Right atrium auricular region (tissue), 2 donors: ENCODE measurements at places on chromosomes 1 and 21.

DNA sequence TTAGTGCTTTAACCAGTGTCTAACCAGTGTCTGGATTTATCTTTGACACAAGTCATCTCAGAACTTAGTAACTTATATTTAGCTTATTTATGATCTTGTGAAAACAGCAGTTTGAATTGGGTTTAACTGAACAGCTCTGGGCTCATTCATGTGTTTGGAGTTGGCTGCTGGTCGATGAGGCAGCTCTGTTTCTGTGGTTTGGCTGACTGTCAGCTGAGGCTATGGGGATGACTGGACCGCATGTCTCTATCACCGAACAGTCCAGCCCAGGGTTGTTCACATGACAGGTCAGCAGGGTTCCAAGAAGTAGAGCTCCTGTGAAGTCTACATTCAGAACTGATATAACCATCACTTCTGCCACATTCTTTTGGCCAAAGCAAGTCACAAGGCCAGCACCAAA, 29.1 kb upstream of the C21orf91 start:
- no peaks in the 10 kb centered on the region for H3K36me3 ChIP-seq
- H3K27me3 ChIP-seq = no peaks in the 10 kb centered on the region
- H3K4me1 ChIP-seq = no peaks in the 10 kb centered on the region
- DNase-seq = no peak
- no peak overlapping the region for H3K4me3 ChIP-seq

DNA sequence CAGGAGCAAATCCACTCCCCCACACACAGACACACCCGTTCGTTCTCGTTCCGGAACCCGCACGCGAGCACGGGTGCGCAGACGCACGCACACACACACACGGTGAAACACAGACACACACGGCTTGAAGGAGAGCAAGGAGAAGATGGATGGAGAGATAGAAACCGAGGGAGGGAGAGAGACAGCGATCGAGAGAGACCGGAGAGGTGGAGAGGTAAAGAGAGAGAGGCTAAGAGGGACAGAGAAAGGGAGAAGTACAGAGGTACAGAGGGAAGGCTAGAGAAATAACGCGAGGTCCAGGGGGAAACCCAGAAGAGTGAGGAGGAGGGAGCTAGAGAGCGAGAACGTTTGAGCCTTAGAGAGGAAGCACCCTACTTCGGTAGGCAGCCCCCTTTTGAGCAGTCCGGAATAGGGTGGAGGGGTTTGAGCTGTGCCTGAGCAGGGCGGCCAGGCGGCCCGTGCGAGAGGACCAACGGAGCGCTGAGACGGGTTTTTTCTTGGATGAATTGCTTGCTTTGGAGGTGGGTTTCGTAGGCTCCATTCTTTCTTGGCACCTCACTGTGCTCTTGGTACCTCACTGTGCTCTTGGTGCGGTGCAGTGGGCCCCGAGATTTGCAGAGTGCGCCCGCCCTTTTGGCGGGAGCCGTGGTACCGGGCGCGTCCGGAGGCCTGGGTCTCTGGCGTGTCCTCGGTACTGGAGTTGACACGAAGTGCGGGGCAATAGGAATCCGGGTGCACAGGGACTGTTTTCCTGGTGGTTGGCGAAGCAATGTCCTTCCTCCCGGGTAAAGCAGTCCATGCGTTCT, 88.4 kb upstream of the RHOU start:
- peak overlapping the region; percentile 3 for H3K27ac ChIP-seq
- H3K36me3 ChIP-seq = no peaks in the 10 kb centered on the region
- DNase-seq = no peak

- H3K36me3 ChIP-seq = no peaks in the 10 kb centered on the region
- DNase-seq = no peak
- H3K27ac ChIP-seq = no peak overlapping the region
- no peak overlapping the region for H3K4me3 ChIP-seq
- H3K4me1 ChIP-seq = no peaks in the 10 kb centered on the region
These were observed 290.4 kb downstream of the OLFM3 start for GRCh38 chr1:101706366-101706765.

DNA sequence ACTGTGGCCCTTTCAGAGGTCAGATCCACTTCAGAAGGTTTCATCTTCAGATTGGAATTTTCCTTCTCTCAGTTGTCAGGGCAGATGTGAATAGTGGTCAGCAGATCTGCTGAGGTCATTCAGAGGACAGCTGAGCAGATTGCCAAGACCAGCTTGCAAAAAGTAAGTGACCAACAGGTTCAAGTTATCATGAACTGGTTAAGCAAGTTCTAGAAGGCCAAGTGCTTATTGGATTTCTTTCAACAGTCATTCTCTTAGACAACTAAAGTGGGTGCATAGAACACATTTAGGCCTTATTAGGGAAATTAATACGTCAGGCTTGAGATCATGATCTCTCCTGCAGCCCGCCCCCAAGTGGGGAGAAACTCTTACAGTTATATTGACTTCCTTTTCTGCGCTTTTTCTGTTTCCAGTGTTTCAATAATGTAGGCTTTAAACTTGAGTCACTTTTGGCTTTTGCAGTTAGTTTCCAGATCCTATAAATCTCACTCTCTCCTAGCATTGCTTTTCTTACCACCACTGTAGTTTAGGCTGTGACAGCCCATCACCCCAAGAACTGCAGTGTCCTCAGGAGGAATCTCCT, 96.4 kb downstream of the C1orf21 start:
- no peak overlapping the region for H3K4me3 ChIP-seq
- peak overlapping the region; percentile 77 for H3K27ac ChIP-seq
- no peaks in the 10 kb centered on the region for H3K36me3 ChIP-seq
- no peaks in the 10 kb centered on the region for H3K27me3 ChIP-seq

DNA sequence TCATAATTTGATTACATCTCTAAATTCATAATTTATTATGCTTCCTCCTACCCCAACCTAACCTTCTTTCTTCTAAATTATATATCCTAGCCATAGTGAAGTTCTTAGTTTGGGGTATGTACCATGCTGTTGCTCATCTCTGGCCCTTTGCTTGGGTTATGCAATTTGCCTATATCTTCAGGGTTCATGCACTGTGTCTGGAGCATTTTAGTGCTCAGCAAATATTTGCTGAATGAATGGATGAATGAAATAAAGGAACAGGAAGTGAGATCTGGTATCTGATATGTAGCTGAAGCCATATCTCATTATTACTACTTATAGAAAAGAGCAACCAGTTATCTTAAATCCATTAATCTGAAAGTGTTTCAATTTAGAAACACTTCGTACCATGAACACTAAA, 137.6 kb downstream of the GPATCH2 start:
- H3K4me1 ChIP-seq = no peaks in the 10 kb centered on the region
- no peaks in the 10 kb centered on the region for H3K27me3 ChIP-seq
- H3K36me3 ChIP-seq = peaks cover 9% of the 10 kb centered on the region
- no peak for DNase-seq
- H3K4me3 ChIP-seq = no peak overlapping the region
- H3K27ac ChIP-seq = no peak overlapping the region

DNA sequence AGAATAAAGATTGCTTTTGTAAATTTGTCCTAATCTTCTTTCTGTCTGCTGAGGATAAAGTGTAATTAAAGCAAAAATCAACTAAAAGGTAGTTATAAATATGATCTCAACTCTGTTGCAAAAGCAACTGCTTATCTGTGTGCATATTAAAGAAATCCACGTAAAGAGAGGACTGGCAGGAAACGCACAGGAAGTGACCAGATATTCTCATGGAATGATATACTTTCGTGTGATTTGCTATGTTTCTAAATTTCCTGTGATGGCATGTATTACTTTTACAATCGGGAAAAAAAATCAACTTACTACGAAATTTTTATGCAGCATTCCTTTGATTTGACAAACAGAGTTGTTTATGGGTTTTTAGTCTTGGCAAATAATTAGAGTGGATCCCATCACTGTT, 75.4 kb downstream of the RGS2 start:
- no peak overlapping the region for H3K4me3 ChIP-seq
- no peak overlapping the region for H3K27ac ChIP-seq
- H3K4me1 ChIP-seq = no peaks in the 10 kb centered on the region
- DNase-seq = no peak

GRCh38 chr1:93253516-93253915, 73.0 kb downstream of the CCDC18 start:
- no peaks in the 10 kb centered on the region for H3K27me3 ChIP-seq
- DNase-seq = no peak
- H3K36me3 ChIP-seq = no peaks in the 10 kb centered on the region
- no peak overlapping the region for H3K27ac ChIP-seq
- no peaks in the 10 kb centered on the region for H3K4me1 ChIP-seq

GRCh38 chr1:182995894-182996293, 27.3 kb upstream of the LAMC1 start:
- no peaks in the 10 kb centered on the region for H3K36me3 ChIP-seq
- no peaks in the 10 kb centered on the region for H3K4me1 ChIP-seq
- no peak overlapping the region for H3K27ac ChIP-seq
- H3K27me3 ChIP-seq = no peaks in the 10 kb centered on the region
- no peak overlapping the region for H3K4me3 ChIP-seq

DNA sequence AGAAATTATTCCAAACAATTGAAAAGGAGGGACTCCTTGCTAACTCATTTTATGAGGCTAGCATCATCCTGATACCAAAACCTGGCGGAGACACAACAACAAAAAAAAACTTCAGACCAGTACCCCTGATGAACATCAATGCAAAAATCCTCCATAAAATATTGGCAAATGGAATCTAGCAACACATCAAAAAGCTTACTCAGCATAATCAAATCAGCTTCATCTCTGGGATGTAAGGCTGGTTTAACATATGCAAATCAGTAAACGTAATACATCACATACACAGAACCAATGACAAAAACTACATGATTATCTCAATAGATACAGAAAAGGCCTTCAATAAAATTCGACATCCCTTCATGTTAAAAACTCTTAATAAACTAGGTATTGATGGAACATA, 440.1 kb downstream of the NUF2 start:
- no peak overlapping the region for H3K27ac ChIP-seq
- H3K4me3 ChIP-seq = no peak overlapping the region
- H3K27me3 ChIP-seq = no peaks in the 10 kb centered on the region
- no peak for DNase-seq
- no peaks in the 10 kb centered on the region for H3K36me3 ChIP-seq

DNA sequence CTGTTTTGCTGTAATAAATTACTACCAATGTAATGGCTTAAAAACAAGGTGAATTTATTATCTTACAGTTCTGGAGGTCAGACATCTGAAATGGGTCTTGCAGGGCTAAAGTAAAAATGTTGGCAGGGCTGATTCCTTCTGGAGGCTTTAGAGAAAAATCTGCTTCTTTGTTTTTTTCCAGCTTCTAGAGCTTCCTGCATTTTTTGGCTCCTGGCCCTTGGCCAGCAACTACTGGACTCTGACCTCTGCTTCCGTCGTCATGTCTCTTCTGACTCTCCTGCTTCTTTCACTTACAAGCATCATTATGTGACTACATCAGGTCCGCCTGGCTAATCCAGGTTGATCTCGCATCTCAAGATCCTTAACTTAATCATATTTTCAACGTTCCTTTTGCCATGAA, 350.9 kb downstream of the S1PR1 start:
- H3K36me3 ChIP-seq = no peaks in the 10 kb centered on the region
- no peak overlapping the region for H3K27ac ChIP-seq
- H3K27me3 ChIP-seq = no peaks in the 10 kb centered on the region
- no peaks in the 10 kb centered on the region for H3K4me1 ChIP-seq

- H3K36me3 ChIP-seq = no peaks in the 10 kb centered on the region
- no peaks in the 10 kb centered on the region for H3K27me3 ChIP-seq
- no peak for DNase-seq
- no peak overlapping the region for H3K4me3 ChIP-seq
- H3K4me1 ChIP-seq = no peaks in the 10 kb centered on the region
- H3K27ac ChIP-seq = no peak overlapping the region
These were observed 23.4 kb upstream of the PDE9A start for GRCh38 chr21:42629933-42630589.

- H3K4me3 ChIP-seq = no peak overlapping the region
- DNase-seq = no peak
- H3K36me3 ChIP-seq = peaks cover 80% of the 10 kb centered on the region
- no peak overlapping the region for H3K27ac ChIP-seq
These were observed 54.6 kb downstream of the STXBP3 start for GRCh38 chr1:108801101-108801500.

DNA sequence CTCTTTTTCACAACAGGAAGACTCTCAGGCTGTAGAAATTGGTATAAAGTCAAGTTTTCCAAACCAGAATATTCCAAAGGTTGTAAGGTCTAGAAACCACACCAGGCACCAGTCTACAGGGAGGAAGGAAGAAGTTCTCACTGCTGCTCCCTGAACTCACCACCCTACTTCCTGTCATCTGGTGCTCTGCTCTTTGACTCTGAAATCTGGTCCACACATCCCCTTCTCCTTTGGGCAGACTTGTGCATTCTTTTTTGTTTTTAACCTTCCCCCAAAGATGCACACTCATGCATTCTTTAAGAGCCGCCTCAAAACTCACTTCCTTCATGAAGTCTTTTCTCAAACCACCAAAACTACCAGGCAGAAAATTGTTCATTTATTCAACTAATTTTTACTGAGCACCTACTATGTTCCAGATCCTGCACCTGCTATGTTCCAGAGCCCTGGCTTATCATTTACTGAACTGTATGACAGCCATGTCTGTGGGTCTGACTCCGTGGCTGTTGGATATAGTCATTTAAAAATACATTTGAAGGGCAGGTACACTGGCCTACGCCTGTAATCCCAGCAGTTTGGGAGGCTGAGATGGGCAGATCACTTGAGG, 30.1 kb upstream of the EPS15 start:
- no peak overlapping the region for H3K27ac ChIP-seq
- H3K27me3 ChIP-seq = no peaks in the 10 kb centered on the region
- no peak overlapping the region for H3K4me3 ChIP-seq
- H3K4me1 ChIP-seq = no peaks in the 10 kb centered on the region
